ENCODE measurements at places on chromosomes 6 and 20.

DNA sequence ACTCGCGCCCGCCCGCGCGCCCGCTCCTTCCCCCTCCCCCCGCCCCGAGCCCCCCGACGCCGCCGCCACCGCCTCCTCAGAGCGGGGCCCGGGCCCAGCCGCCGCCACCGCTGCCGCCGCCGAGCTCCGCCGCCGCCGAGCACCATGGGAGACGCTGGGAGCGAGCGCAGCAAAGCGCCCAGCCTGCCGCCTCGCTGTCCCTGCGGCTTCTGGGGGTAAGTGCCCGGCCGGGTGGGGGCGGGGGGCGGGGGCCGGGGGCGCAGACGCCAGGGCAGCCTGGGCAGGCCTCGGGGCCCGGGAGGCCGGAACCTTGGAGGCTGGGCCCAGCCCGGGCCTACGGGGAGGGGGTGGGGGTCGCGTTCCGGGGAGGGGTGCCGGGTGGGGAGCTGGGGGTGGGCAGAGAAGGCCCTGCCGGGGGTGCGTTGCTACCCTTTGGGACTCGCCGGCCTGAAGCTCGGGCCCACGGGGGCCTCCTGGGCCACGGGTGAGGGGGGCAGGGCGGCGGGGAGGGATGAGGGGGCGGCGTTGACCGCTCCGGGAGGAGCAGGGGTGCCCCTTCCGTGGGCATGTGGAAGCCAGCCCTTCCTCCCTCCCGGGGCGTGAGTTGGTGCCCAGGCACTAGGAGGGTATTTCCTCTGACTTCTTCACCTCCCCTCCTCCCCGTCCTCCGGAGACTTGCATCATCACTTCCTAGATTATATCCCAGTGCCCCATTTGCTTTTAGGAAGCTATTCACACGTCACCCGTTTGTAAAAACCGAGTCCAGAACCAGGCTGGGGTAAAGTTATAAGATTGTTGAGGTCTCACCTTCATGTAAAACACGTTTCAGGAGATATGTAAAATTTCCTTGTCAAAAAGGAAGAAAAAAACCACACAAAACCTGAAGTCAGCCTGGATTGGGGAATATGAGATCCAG lies 533 bp downstream of the ZFAND3 start:
- peak; percentile 33 for DNase-seq

DNA sequence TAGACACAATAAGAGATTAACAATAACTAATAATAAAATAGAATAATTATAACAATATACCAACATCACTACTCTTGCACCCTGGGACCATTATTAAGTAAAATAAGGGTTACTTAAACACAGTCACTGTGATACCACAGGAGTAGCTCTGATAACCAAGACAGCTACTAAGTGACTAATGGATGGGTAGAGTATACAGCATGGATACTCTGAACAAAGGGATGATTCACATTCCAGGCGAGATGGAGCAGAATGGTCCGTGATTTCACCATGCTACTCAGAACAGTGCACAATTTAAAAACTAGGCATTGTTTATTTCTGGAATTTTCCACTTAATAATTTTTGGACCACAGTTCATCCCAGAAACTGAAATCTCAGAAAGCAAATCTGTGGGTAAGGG lies 80.0 kb upstream of the FUT9 start:
- DNase-seq: no peak

DNA sequence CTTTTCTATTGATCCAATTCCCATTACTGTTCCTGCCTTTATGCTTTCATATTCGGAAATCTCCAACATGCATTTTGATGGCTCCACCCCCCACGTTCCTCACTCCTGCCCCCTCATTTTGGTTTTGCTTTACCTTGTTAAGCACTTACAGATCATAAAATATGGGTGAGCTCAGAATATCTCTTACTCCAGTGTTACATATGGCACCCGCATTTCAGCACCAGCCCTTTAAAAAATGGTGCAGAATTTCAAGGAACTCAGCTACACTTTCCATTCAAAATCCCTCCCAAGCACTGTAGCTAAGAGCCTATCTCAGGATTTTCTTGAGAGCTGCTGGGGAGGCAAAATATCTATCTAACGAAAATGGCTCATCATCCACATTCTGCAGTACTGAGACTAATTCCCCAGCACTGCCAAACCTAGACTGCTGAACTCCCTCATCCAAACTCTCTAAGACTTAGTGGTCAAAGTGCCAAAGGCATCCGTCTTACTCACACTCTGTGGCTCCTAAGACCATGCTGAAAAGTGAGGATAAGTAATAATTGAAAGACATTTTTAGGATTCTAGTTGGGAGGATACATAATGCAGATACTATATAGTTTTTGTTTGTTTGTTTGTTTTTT lies 7.8 kb downstream of the SGK1 start:
- DNase-seq: no peak

DNA sequence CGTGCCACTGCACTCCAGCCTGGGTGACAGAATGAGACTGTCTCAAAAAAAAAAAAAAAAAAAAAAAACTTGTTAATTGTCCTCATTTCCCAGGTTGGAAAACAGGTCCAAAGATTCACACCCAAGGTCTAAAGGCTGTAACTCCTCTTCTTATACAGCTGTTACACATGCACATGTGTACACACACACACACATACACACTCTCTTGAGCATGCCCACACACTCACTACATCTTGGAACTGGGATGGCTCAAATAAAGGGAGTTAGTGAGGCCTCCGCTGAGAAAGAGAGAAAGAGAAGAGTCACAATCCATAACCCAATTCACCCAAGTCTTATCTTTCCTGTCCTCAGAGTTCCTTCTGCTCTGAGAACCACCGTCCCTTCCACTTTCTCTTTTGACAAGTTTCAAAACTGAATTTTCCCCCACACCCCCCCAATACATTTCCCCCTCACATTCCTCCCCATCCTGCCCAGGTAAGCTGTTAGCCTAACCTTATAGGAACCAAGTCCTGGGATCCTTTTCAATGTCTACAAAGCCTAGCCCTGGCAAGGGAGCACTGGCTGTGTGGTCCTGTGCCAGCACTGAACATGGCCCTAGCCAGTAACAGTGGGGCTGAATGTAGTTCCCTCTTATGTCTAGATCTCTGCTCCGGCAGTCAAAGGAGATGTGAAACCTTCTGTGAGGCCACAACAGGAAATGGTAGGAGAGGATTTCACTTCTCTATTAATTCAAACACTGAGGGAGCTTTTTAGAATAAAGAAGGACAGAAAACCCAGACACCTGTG lies 3.2 kb upstream of the HLA-DMB start:
- DNase-seq: peak; percentile 47

- DNase-seq: no peak
Observed at GRCh38 chr20:5766085-5766764, 16.0 kb downstream of the SHLD1 start.
